ENCODE measurements at places on chromosomes 5 and 9.

DNA sequence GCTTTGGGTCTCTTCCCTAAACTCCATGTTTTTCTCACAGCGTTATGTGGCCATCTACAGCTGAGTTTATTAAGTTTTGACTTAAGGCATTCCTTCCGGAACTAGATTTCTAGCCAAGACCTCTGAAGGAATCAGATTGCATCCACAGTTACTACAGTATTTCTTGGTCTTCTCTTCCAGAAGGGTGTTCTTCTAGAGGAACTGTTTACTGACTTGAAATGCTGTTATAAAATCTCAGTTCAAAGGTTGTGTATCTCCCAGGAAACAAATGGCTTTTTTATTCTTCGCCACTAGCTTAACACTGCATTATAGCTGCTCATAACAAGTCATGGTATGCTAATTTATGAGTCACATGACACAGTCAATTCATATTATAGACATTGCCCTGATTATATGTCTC, 55.3 kb upstream of the RAD23B start:
- no peak for DNase-seq

DNA sequence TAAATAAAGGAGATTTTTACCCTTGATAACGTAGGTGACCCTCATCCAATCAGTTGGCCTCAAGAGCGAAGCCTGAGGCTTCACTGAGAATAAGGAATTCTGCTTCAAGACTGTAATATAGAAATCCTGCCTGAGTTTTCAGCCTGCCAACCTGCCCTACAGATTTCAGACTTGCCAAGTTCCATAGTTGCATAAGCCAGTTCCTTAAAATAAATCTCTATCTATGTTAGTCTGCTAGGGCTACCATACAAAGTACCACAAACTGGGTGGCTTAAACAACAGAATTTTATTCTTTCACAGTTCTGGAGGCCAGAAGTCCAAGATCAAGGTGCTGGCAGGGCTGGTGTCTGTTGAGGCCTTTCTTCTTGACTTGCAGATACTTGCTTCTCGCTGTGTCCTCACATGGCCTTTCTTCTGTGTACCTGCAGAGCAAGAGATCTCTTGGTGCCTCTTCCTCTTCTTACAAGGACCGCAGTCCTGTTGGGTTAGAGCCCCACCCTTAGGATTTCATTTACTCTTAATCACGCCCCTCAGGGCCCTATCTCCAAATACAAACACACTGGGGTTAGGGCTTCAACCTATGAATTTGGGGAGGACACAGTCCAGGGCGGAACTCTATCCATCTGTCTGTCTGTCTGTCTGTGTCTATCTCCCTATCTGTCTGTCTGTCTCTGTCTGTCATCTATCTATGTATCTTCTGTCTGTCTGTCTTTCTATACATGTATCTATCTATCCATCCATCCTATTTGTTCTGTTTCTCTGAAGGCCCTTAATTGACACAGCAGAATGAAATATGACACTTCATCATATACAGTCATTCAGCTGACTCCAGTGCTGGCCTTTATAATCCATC, 17.0 kb upstream of the CMBL start:
- DNase-seq, result no peak

DNA sequence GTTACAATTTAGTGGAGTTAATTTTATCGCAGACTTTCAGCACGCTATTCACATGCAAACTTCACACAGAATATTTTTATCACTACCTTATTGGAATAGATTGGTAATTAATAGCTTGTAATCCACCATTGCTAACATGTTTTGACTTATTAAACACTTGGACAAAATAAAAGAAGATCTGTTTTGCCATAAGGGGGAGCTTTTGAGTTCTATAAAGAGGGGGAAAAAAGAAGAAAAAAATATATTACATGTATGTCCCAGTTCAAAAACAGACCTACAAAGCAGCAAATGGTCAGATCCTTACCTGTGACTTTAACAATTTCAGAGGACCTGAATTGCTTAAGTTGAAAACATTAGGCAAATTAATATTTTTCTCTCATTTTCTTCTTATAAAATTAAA, 1.2 kb upstream of the PAPPA start:
- DNase-seq, result no peak

GRCh38 chr5:137665678-137666460, 70.0 kb downstream of the KLHL3 start:
- no peak for DNase-seq

DNA sequence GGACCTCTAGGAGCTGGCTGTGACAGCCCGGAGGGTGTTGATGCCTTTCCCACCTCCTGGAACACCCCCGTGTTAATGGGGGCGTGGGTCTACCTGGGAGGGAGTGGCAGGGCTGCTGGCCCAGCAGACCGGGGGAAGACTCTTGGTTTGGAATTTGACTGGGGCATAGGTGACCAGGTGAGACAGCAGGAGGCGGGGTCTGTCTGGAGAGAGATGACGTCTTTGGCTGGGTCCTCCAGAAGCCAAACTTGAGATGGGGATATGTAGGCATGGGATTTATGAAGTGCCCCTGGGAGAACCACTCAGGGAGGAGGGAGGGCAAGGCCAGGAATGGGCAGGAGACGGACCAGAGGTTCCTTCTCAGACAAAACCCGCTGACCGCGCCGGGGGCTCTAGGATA, 42.6 kb downstream of the NEK6 start:
- no peak for DNase-seq

GRCh38 chr5:77637170-77637997, 1.1 kb downstream of the OTP start:
- no peak for DNase-seq

- DNase-seq, result no peak
Observed at GRCh38 chr5:154002511-154003020, 36.1 kb downstream of the FAM114A2 start.

- peak; percentile 65 for DNase-seq
Observed at GRCh38 chr9:18668944-18669343, 195.0 kb downstream of the ADAMTSL1 start.

DNA sequence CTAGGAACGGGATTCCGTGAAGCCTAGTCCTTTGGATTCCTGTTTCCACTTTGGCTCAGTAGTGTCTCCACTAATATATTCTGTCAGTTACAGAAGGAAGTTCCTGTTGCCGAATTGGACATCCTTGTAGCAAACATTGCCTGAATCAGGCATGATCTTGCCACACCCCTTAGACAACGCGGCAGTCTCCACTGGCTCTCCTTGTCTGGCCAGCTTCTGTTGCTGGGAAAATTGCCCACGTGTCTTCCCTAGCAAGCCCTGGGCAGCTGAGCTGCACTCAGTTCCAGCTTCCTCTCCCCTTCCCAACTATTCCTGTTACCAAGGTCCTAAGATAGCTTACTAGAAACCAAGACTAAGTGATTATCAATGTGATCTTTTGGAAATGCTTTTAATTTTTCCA, 316.6 kb upstream of the RIOK2 start:
- no peak for DNase-seq

- DNase-seq, result no peak
Observed at GRCh38 chr5:124056991-124057723, 545.2 kb downstream of the CSNK1G3 start.

DNA sequence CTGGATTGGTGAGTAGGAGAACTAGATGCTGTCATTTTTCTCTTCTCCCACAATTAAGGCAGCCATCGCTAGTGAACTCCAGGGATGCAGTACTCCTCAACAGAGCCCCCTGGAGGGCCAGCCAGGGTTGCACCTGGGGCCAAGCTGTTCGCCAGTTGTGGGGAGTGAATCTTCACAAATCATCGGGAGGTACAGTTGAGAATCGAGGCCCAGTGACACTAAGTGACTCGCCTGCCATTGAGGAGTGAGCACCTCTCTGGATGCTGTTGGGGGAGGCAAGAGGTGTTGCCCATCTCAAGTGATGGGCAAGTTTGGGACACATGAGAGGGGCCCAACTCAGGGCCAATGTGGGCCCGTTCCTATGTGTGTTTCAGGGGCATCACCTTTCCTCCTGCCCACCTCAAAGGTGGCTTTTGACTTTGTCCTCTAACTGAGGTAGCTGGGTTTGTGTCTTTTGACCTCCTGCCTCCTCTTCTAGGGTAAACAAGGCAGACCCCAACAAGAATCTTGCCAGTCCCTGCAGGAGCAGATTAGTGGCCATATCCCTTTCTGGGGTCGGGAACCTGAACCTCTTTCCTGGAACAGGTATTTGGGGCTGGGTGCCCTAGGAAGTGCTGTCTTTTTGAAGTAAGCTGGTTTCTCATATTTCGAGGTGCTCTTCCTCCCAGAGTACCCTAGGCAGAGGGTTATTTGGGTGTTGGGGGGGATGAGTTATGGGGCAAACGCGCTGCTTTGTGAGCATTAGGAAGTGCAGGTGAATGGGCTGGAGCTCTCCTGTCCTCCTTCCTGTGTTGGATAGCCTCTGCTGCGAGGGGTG, 181.2 kb downstream of the MACROH2A1 start:
- DNase-seq, result no peak

- DNase-seq, result no peak
Observed at GRCh38 chr5:56055287-56055686, 60.5 kb upstream of the IL6ST start.

GRCh38 chr5:143699121-143699520, 112.8 kb upstream of the HMHB1 start:
- no peak for DNase-seq

- DNase-seq, result no peak
Observed at GRCh38 chr9:34185778-34186551, 7.1 kb downstream of the UBAP1 start.

DNA sequence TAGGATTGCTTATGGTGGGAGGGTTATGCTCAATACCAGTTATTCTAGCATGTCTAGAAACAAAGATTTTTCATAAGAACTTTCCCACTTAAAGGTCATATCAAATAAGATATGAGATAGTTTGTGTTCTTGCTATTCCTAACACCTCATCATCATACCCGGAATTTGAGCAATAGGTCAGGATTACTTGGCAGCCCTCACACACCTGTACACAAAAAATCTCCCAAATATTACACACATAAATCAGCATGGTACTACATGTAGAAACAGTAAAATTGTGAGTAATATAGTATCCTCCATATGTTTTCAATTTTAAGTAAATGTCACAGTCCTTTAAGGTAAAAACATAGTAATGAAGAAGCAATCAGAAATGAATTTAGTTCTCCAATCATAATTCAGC, 113.7 kb downstream of the SLC25A46 start:
- no peak for DNase-seq

GRCh38 chr5:159503236-159503635, 172.9 kb upstream of the IL12B start:
- no peak for DNase-seq

DNA sequence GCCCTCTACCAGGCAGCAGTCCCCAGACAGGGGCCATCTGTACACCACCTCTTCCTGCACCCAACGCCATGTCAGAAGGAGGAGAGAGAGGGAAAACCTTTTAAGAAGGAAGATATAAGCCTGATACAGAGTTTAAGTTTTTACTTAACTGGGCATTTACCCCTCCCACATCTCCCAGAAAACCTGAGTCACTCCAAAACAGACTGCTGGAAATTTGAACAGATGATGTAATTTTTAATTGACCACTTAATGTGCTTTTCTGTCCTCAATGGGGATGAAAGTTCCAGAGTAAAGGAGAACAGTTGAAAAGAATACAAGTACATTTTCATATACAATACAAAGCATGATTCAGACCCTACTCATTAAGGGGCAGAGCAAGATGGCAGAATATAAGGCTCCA, 63.9 kb downstream of the TTC39B start:
- no peak for DNase-seq

DNA sequence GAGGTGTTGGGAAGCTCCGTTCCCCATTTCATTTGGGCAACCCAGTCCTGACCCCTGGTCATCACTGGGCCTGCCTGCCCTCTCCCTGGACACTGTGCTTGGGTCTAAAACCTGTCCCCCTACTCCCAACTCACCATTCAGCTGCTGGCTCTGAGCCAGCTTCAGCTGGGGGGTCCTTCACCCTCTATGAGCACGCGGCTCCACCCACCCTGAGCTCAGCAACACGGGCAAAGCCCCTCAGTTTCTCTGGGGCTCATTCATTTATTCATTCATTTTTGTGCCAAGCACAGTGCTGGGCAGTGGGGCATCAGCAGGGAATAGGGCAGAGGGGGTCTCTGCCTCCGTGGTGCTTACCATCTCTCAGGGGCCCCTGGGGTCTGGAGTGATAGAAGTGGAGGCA, 199.8 kb upstream of the MVB12B start:
- no peak for DNase-seq

- DNase-seq, result no peak
Observed at GRCh38 chr9:25975667-25976066, 297.4 kb upstream of the TUSC1 start.

DNA sequence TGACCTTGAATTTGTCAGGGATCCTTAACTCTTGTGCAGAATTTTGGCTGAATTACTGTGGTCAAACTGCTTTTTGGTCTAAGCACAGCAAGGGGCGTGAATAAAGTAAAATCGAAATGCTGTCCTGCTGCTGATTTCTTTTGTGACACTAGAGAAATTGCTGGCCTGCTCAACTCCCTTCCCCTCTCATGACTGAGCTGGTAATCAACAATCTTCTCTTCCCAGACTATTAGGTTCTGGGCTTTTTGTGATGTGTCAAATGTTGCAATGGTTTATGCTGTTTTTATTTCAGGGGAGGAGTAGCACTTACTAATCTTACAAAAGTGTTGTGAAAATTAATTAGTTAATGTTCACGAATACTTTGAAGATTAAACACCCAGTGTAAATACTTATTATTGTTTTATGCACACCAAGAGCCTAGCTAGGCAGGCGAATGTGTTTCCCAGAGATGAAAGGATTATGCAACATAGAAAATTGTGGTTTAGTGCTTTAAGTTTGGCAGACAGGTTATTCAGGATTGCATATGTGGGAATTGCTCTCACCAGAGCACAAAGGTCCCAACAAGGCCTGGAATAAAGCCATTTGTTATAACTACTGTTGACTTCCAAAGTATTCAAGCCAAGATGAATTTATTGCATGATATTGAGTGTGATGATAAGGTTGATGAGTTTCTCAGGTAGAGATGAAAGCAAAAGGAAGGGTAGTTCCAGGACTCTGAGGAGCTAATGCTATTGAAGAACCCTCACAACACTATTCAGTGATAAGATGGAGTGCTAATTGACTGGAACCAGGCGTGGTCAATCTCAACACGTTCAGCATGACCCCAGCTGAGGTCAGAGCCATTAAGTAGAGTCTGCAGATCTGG, 280.7 kb upstream of the ZNF608 start:
- DNase-seq, result no peak

GRCh38 chr5:150353032-150353675, 4.3 kb upstream of the TCOF1 start:
- no peak for DNase-seq

DNA sequence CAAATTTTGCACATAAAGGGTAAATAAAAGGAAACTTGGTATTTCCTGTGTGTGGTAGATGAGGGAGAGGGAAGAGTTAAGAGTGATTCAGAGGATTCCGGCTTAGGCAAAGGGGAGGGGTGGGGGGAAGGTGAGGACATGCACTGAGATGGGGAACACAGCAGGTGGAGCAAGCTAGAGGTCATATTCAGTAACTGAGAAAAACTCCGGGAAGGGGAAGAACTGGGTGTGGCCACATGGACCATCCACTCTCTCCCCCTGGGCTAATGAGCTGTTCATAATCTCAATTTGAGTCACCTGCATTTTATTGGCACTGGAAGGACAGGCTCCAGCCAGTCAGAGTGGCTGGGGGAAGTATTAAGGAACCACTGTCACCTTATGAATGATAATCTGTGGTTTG, 45.1 kb upstream of the UGCG start:
- no peak for DNase-seq

GRCh38 chr9:81193362-81194339, 495.7 kb downstream of the TLE1 start:
- no peak for DNase-seq
